ENCODE measurements at places on chromosomes 12 and 14. TPM values are rescaled to one million over a fixed set of nuclear protein-coding genes. Genes with fewer than 3 reads are reported as not detected.

The RTL1 gene
- not detected for total RNA-seq

The FAIM2 gene
- total RNA-seq: 1.7 TPM

The RPS6KL1 gene
- total RNA-seq: 19.8 TPM

The PRICKLE1 gene
- 34.3 TPM for total RNA-seq

The CCDC196 gene
- total RNA-seq: not detected

DNA sequence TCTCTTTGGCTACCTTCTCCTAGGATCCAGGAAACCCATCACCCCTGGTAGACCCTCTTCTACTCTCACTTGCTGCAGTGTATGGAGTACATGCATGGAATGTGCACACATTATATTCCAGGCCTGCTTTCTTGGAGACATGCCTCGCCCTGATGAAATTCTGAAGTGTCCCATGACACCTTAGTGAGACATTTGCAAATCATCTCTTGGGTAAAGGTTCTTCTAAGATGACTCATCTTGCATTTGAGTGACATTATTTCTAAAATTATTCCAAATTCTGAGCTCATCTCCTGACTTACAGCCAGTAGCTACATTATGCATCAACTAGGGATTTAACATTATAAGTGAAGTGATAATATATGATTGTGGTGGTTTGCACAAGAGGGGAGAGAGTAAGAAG lies 49.8 kb downstream of the SDR9C7 start:
- no peak for DNase-seq

DNA sequence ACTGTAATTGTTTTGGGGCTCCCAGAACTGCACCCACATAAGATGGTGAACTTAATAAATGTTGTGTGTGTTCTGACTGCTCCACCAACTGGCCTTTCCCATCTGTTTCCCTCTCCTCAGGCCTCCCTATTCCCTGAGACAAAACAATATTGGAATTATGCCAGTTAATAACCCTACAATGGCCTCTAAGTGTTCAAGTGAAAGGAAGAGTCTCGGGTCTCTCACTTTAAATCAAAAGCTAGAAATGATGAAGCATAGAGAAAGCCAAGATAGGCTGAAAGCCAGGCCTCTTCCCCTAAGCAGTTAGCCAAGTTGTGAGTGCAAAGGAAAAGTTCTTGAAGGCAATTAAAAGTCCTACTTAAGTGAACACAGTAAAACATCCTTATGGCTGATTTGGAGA lies 13.4 kb downstream of the ACOT6 start:
- DNase-seq: no peak

DNA sequence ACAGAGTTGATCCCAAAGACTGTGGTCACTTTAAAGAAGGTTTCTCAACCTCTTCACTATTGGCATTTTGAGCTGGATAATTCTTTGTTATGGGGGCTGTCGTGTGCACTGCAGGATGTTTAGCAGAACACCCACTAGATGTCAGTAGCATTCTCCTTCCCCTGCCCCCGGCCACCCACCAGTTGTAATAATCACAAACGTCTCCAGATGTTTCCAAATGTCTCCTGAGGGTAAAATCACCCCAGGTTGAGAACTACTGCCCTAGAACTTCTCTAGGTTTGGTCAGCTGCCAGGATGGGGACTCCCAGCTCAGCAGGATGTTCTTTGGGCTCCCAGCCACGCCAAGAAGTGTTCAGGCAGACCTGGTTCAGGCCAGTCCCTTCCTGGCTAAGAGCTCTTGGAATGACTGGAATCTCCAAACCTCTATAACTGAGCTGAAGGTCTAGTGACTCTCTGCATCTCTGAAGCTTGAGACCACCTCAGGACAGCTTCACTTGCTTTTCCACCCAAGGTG lies 12.5 kb upstream of the AJUBA start:
- no peak for DNase-seq

GRCh38 chr12:55694651-55695050 lies 13.1 kb downstream of the ITGA7 start:
- DNase-seq: peak; percentile 47

GRCh38 chr14:22152161-22152870 lies 436.7 kb downstream of the DAD1 start:
- DNase-seq: no peak

DNA sequence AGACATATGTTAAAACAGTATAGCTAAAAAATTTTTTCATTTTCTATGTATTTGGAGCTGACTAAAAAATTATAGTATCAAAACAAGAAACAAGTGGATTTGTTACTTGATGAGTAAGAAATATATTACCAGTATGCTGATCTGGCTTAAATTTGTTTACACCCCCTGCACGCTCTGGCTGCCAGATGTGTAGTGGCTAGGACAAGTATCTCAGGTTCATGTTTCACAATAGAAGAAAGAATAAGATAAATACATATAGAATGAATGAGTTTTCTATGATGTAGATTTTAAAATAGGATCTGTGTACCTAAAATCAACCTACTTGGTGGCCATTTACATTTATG lies 13.1 kb downstream of the NAA30 start:
- no peak for DNase-seq

- DNase-seq: no peak
Measured at GRCh38 chr12:60106214-60106613, 510.4 kb downstream of the SLC16A7 start.

- DNase-seq: no peak
Measured at GRCh38 chr12:43226151-43226550, 325.9 kb downstream of the ADAMTS20 start.
